Hair follicle dermal papilla cell (primary cell): ENCODE measurements at places on chromosomes 7 and 10. TPM values are rescaled to one million over a fixed set of nuclear protein-coding genes. Genes with fewer than 3 reads are reported as not detected.

The KNDC1 gene
- total RNA-seq = 0.49 and 0.73 TPM in 2 replicates

The TAS2R4 gene
- total RNA-seq = 0.61 and 0.81 TPM in 2 replicates

The EPHA1 gene
- total RNA-seq = not detected in 2 replicates

The MMP21 gene
- 0.12 TPM in 1 of 2 replicates, not detected in the other for total RNA-seq

The ZNF777 gene
- 12.3 and 12.6 TPM in 2 replicates for total RNA-seq

The RBP3 gene
- not detected in 2 replicates for total RNA-seq

The PAPSS2 gene
- 32.6 and 39.3 TPM in 2 replicates for total RNA-seq

The OR2A42 gene
- under 0.01 TPM in 1 of 2 replicates, not detected in the other for total RNA-seq

The MLLT10 gene
- 45.3 TPM in 2 replicates for total RNA-seq

The TBX20 gene
- 8.3 and 10.1 TPM in 2 replicates for total RNA-seq

The OR2A7 gene
- total RNA-seq = 1.1 and 1.3 TPM in 2 replicates
